ENCODE measurements at places on chromosomes 5 and 9. TPM values are rescaled to one million over a fixed set of nuclear protein-coding genes. Genes with fewer than 3 reads are reported as not detected.
A peak's percentile ranks its signal among the peaks of the same experiment; 100 is the strongest.

DNA sequence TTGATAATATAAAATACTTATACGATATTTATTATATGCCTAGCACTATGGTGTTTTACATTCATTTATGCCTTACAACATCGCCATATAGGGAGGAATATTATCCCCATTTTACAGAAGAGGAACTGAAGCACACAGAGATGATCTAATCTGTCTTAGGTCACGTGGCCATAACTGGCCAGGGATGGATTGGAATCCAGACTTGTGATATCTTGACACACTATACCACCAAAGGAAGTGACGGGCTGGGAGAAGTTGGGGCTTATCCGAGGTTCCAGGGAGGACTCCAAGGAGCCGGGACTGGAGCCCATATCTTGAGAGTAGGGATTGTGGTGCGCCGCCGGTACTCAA, 129.8 kb downstream of the TMEM174 start:
- no peak for DNase-seq

GRCh38 chr5:54793468-54794134, 191.8 kb downstream of the ESM1 start:
- DNase-seq: no peak

DNA sequence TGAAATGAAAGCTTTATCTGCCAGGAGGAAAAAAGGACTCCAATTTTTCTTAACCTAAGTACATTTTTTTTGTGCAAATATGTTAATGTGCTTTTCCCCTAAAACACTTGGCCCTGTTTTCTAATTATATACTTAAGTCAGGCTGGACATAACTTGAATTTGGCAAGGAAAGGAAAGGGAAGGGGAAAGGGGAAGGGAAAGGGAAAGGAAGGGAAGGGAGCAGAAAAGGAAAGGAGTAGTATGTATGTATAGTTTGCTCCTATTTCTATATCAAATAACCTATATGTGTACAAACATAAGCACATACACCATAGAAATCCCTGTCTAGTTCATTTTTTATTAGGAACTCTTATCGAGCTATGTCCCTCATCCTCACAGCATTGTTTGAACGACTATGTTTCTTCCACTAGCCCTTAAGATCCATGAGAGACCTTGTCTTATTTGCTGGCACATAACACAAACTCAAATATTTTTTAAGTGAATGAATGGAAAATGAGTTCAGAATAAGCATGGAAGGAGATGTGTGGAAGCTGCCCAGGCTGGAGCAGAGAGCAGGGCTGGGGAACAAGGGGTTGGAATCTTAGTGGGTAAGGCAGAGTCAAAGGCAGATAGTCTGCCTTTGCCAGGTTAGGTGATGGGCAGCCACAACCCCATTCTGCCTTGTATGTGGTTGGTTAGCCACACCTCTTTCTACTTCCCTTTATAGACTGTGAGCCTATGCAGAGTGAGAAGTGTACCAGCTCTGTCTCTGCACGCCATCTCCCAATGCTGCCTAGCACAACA, 70.0 kb downstream of the KLHL3 start:
- DNase-seq: no peak

DNA sequence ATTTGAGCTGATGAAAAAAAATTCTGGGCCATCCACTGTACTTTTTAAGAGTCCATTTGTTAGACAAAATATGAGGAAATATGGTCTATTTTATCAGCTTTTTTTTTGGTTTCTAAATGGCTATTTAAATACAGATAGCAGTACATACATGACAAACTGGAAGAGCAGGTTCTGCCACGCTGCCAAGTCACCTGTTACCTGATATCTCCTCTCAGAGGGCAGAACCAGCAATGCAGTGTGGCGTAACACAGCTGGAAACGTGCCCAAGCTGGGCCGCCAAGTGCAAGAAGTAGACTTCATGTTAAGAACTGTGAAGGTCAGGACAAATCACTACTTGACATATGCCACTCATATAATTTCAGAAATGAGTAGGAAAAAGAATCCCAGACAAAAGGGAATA, 8.1 kb downstream of the MCIDAS start:
- DNase-seq: no peak

GRCh38 chr5:14147210-14147609, 4.1 kb downstream of the TRIO start:
- no peak for DNase-seq

DNA sequence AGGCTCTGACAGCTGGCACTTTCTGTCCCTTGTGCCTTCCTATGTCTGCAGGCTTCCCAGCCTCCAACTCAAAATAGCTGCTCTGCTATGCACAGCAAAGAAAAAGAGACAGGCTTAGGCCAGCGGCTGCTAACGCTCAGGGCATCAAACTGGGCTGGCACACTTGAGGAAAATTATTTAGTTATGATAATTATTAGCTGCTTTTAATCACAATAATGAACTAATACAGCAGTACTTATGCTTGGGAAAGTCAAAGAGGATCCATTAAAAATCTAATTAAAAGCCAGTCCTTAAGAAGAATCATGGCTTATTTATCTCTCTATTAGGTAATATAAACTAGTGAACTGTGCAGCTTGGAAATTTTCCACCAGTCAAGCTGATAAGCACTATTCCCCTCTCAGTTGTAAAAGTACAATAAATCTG, 233.2 kb downstream of the SLIT3 start:
- DNase-seq: no peak

- peak; percentile 27 for DNase-seq
These were observed 23.9 kb upstream of the CTSL start for GRCh38 chr9:87701931-87702421.

- DNase-seq: no peak
These were observed 9.9 kb upstream of the TSLP start for GRCh38 chr5:111061618-111062017.

DNA sequence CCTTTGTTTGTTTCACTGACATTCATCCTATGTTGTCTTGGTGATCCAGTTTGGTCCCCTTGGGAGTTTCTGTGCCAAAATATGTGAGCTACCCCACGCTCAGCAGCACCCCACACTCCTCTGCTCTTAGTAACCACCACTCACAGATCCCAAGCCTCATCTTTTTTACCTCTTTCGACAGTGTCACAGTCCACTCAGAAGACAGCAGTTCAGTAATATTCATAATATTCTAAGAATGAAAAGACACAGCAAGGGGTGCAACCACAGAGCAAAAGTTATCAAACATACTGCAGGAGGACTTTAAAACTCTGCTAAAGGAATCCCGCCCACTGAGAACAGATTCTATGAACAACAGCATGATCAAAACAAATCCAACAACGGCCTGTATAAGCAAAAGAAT, 28.2 kb downstream of the RNF130 start:
- no peak for DNase-seq

GRCh38 chr9:121976751-121977150, 116.4 kb downstream of the TTLL11 start:
- no peak for DNase-seq

GRCh38 chr5:6508931-6509330, 60.3 kb downstream of the UBE2QL1 start:
- DNase-seq: no peak

DNA sequence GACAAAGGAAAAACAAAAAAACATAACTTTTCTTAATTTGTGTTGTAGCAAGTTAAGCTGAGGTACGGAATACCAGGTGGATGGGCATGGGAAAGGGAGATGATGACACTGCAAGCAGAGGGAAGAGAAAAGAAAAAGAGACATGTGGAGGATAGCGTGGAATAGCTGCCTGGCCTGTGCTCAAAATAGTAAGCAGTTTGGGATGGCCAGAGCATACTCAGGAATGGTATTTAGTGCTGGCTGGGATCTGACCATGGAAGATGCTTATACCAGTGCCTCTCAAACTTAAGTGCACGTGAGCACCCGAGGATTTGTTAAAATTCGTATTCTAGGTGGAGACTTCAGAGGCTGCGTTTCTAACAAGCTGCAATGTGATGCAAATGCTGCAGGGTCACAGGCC, 41.3 kb downstream of the LNPEP start:
- no peak for DNase-seq

- DNase-seq: no peak
These were observed 387.1 kb downstream of the ZSWIM6 start for GRCh38 chr5:61719124-61719523.

The PCDHA12 gene
- 0.08 TPM for polyA plus RNA-seq

The ADAMTS6 gene
- 2.1 TPM for polyA plus RNA-seq

The STPG3 gene
- 1.6 TPM for polyA plus RNA-seq

The ELAVL2 gene
- 3.4 TPM for polyA plus RNA-seq

Data from right renal cortex interstitium (tissue), 3 donors.